Hypothalamus (tissue), 51 donors: ENCODE measurements at places on chromosomes 4 and X.

GRCh38 chr4:26748811-26749210 is 111.8 kb upstream of the STIM2 start:
- DNase-seq = no peak

DNA sequence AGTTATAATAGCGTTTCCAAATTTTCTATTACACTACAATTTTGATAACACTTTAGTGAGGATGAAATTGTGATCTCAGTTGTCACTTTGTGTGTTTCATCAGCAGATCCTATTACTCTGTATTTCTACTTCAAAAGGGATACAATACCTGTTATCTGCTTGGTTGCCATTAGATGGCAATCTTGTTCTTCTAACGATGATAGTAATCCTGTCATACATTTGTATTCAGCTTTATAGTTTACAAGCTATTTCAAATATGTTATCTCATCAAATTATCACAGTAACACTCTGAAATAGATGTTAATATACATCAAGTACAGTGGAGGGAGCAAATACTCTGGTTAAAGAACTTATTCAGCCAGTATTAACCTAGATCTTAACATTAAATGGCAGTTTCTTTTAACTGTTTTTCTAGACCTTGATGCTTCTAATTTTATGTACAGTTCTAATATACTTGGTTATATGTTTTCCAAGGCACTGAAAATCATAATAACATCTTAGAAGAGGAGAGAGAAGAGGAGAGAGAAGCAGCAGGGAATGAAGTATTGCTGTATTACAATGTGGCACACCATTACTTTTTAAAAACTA is 292.0 kb downstream of the CCSER1 start:
- DNase-seq = no peak

DNA sequence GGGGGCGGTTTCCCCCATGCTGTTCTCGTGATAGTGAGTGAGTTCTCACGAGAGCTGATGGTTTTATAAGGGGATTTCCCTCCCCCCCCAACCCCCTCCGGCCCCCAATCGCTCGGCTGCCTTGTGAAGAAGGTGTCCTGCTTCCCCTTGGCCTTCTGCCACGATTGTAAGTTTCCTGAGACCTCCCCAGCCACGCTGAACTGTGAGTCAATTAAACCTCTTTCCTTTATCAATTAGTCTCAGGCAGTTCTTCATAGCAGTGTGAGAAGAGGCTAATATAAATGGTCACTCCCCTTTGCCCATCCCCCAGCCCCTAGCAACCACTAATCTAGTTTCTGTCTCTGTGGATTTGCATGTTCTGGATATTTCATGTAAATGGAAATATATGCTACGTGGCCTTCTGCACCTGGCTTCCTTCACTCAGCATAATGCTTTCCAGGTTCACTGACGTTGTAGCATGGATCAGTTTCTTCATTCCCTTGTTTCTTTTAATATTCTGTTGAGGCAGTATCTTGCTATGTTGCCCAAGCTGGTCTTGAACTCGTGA is 16.4 kb downstream of the GPR143 start:
- no peak for DNase-seq

DNA sequence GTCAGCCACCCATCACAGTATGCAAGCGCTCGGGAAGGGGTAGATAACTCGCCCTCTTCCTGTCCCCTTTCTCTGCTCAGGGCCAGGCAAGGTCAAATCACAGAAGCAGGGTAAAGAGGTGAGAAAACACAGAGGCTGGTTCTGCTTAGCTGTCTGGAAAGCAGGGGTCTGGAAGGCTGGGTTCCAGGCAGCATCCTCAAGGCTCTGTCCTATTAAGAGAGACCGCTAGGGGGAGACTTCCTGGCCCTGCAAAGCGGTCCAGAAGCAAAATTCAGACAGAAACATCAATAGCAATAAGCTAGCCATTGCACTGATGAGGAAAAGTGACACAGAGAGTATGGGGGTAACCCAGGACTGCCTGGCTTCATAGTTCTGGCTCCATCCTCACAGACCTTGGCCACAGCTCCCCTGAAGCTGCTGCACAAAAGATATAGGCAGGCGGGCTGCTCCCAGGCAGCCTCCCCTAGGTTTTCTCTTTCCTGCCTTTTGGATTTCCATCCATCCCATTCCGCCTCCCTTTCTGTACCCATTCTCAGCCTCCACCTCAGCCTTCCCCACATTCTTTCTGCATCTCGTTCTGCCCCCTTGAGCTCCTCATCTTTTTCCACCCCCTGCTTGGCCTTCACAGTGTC is 308.5 kb downstream of the EVC2 start:
- no peak for DNase-seq

- DNase-seq = no peak
Observed at GRCh38 chr4:7620086-7620813, 185.5 kb upstream of the PSAPL1 start.

DNA sequence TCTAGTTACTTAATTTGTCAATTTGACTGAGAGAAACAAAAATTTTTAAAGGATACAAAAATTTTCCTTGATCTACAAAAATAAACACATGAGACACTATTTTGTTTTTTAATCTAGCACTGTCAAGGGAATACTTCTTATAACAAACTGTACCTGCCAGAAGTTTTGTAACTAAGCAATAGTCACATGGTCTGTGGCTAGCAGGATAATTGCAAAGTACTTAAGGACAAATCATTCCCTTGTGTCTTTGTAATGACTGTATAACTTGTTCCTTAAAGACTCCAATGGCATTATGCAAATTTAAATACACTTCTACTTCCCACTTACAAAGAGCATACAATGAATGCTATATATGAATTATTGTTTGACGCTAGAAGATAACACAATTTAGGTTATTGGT is 25.1 kb upstream of the ANK2 start:
- DNase-seq = no peak

DNA sequence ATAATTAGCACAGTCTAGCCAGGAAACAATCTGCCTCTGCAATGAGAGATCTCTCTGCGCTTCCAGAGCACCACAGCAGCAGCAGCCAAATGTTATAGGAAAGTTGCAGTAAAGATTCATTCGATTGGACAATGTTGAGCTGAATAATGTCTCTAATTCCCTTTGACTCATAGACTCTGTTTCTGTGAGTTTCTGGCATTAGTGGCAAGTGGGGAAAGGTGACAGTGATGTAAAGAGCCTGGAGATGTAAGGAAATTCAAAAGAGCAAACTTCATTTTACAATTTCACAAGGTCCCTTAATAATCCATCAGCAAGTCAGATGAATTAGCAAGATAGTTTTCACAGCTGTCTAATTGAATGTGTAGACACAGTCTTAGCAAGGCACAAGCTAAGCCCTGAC is 184.4 kb downstream of the VEGFC start:
- no peak for DNase-seq

GRCh38 chr4:153997516-153997915 is 208.6 kb upstream of the SFRP2 start:
- DNase-seq = no peak
